ENCODE measurements at places on chromosomes 5 and 9.

DNA sequence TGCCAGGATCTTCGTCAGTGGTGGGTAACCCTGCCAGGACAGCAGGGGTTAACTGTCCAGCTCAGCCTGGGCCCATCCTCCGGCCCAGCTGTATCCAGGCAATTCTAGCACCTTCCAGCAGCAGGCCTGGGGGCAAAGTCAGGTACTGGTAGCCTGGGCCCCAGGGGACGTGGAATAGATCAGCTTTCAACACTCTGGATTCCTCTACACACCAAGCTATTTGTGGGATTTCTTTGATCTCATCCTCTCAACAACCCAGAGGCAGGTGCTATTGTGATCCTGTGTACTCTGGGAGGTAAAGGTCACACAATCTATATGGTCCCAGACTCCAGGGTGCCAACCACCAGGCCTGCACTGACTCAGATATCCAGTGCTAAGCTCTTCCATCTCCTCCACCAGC, 8.7 kb upstream of the SPOUT1 start:
- DNase-seq: no peak

- DNase-seq: no peak
These were observed 108.2 kb downstream of the TTLL11 start for GRCh38 chr9:121984726-121985402.

DNA sequence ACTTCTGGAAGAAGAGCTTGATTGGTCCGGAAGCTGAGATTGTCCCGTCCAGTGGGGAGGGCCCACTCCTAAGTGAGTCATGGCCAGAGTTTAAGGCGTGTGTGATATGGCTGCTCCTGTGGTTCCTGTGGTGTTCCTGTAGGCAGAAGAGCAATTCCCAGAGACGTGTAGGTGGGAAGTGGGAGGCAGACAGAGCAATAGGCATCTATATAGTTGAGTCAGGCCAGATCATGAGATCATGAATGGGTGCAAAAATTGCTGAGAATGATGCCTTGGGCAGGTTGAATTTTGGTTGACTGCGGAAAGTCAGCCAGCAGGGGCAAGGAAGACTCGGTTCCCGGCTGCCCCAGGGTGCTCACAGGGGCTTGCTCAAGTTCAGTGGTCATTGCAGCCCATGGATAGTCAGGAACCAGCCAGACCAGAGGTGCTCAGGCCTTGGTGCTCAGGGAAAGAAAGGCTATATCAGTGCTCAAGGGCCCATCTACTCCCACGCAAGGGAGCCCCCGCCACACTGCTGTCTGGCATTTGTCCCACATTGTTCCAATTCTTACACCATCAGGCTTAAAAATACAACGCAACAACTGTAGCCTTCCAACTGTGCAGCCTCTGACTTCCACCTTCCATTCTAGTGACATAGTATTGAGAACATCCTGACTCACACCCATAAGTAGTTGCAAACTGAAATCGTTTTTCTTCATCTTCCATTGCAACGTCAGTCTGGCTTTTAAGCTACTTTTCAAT, 21.0 kb upstream of the GSN start:
- no peak for DNase-seq

GRCh38 chr9:6443661-6444060, 30.7 kb downstream of the UHRF2 start:
- no peak for DNase-seq

DNA sequence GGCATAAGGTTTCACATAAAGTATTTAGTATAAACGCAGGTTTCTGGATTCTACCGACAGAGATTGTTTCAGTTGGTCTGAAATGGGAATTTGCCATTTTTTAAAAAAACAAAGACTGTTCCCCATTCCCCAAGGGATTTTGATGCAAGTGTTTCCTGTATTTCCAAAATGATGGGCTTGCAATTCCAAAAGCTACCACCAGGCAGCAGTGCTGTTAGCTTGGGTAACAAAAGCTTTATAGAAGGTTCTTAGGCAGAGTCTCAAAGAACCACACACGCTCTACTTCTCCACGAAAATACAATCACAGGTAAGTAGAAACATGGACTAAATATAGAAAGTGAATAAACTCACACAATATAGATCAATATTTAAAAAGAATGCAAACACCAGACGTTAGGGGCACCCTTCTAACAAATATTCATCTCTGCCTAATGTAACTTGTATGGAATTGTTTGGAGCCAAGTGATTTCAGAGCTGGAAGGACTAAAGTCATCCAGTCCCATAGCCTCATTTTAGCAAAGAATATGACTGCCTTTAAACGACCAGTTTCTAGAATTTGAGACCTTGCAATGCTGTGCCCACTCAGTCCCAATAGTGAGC, 154.3 kb downstream of the SPOCK1 start:
- no peak for DNase-seq

DNA sequence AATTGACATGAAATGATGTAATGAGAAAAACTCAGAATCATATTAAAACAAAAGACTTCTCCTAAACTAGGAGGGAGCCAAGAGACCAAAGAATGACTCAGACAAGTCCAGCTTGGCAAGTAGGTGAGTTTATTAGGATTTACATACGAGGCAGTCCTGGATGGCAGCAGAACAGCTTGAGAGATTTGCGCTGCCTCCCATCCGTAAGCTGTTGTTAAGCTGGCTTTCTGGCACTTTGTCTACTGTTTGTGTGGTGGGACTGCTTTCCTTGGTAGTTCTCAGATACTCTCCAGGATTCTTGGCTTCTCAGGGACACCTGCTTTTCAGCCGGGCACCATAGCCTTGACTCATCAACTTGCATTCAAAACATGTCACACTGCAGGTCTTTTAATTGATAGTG, 57.6 kb downstream of the COX7C start:
- no peak for DNase-seq

GRCh38 chr5:37918424-37918823, 78.6 kb upstream of the GDNF start:
- no peak for DNase-seq

DNA sequence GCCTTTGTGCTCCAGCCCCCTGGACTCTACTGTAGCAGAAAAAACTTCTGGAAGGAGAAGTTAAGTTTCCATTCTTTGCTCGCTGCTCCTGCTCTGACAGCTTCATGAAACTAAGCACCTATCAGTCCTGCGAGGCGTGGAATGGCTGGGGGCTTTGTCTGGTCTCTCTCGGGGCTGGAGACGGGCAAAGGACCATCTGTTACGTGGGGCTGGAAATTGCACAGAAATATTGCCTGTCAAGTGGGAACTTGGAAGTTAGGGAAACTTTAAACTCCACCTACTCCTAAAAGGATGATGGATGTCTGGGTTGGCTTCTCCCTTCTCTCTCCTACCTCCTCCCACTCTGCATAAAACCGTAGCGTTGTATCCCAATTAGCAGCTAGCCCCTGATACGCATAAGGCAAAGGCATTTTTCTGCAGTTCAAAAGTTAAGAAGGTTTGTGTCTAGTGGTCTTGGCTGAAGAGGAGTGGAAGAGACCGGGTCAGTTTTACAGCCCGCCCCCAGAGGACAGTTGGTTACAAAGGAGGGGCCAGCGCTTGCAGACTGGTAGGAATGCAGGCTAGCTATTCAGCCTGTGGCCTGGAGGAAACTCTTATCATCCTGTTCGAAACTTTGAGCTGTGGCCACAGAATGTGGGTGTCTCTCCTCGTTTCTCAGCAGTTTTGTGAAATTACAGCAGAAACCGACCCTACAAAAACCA, 1.3 kb downstream of the FBXL7 start:
- DNase-seq: no peak

DNA sequence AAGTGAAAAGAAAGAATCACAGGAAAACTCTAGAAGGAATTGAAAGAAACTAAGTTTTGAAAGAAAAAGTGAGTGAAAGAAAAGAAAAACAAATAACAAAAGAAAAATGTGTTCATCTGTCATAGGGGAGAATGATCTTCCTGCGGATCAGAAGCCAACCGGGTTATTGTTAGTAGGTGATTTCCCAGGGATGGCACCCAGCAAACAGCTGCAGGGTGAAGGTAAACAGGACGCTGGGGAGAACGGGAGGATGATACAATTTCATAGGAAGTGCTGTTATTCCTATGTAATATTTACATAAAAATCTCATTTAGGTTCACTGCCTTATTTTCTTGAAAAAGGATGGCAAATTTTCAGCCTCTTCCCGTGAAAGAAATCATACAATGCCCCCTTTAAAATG, 72.4 kb upstream of the LHFPL2 start:
- no peak for DNase-seq

GRCh38 chr5:172446336-172447051, 7.8 kb downstream of the SH3PXD2B start:
- no peak for DNase-seq

GRCh38 chr9:37144762-37145161, 24.4 kb downstream of the ZCCHC7 start:
- no peak for DNase-seq

DNA sequence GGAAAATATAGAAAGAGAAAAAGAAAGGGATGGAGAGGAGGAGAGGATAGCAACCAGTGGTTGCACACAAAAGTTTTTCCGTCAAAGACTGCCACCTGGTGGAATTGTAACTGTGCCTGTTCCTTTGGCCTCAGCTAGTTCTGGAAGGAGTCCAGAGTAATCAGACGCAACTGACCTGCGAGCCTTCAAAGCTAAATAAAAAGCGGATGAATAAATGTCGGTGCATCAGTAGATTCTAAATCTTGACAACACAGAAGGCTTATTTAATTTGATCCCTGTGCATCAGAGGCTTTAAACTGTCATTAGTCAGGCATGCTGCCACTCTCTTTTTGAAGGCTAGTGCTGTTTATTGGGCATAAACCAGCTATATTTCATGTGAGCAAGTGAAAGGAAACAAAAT, 132.9 kb upstream of the ACO1 start:
- DNase-seq: no peak

GRCh38 chr5:2164586-2164985, 281.9 kb upstream of the IRX4 start:
- no peak for DNase-seq

- no peak for DNase-seq
These were observed 84.7 kb downstream of the LIFR start for GRCh38 chr5:38471709-38472108.

DNA sequence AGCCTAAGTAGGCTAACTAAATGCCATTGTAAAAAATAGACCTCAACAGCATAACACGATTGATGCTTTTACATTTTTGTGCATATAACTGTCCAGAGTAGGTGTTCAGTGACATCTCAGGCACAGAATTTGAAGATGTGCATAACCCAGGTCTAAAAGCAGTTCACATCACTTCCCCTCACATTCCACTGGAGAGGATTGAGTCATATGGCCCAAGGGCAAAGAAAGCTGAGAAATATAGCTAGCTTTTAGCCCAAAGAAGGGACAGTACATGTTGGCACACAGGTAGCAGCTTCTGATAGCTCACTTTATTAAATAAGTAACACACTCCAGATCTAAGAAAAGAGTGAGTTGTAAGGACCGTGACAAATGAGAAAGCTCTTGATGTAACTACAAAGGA, 2259.5 kb upstream of the WWC1 start:
- DNase-seq: no peak

- no peak for DNase-seq
These were observed 256.7 kb downstream of the TUSC1 start for GRCh38 chr9:25421560-25421959.

DNA sequence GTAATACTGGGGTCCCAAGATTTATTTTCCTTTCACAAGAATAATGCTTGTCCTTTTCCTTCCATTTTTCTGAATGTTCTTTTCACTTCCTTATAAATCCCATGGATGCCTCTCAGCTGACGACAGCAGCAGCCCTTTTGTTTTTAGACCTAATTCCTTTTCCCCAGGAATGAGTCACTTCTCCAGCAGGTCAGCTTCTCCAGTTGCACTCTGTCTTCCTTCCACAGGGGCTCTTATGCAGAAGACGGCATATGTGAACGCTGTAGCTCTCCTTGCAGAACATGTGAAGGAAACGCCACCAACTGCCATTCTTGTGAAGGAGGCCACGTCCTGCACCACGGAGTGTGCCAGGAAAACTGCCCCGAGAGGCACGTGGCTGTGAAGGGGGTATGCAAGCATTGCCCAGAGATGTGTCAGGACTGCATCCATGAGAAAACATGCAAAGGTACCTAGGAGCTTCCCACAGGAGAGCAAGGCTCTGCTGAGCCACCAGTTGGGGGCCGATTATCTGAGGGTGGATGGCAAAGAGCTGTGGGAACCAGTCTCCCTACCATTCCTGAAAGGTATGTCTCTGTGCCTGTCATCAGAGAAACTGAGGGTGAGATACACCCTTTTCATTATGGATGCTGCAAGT, 72.9 kb downstream of the RFK start:
- DNase-seq: no peak

- no peak for DNase-seq
These were observed 75.0 kb downstream of the TMEM232 start for GRCh38 chr5:110651507-110651906.

GRCh38 chr5:82178378-82178777, 99.8 kb downstream of the RPS23 start:
- no peak for DNase-seq

GRCh38 chr5:77015938-77016569, 14.2 kb upstream of the AGGF1 start:
- DNase-seq: peak; percentile 7

DNA sequence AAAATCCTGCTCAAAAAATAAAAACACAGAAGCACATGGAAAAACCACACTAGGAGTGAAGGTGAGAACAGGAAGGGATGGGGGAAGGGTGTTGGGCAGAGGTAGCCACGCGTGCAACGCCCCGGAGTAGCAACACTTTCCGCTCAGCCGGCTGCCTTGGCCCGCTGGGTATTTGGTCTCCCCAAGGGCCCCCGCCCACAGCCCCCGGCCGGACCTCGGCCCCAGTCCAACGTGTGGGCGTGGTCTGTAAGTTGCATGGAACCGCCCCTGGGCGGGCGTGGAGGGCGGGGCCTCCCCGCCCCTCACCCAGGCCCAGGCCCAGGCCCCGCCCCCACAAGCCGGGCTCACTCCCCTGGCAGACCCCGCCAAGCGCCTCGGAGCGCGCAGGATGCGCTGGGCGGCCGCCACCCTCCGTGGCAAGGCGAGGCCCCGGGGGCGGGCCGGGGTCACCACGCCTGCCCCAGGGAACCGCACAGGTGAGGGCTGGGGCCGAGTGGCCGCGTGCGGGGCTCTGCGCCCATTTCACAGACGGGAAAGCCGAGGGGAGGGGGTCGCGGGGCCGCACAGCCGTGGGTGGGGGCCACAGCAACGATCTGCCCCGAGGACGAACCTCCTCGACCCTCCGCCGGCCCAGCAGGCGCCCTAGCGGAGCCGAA, at the start of gene SUSD3:
TSS of gene SUSD3 (plus strand) at position 347 of the 656 bp plus-strand sequence. CDS start at position 389, 42 bp downstream.
- peak; percentile 20 for DNase-seq

GRCh38 chr5:162990856-162991497, 446.4 kb upstream of the CCNG1 start:
- no peak for DNase-seq

DNA sequence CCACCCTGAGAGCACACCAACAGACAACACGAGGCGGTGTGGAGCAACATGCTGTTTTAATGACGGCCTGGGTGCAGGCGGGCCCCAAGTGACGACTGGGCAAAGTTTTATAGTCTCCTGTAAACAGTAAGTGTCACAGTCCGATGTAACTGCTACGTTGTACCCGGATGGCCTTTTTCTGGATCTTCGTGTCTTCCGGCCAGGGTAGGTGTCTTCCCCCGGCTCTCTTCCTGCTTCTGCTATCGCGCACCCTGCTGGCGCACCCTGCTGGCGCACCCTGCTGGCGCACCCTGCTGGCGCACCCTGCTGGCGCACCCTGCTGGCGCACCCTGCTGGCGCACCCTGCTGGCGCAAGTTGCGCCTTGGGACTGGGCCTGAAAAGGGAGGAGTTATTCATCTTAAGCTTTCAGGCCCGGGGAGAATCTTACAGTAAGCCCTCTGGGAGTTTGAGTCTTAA, 143.0 kb upstream of the TARS1 start:
- no peak for DNase-seq

- no peak for DNase-seq
These were observed 341 bp downstream of the MXD3 start for GRCh38 chr5:177311392-177311722.

Measured in GF-D8 (cell line).